Fibroblast of skin of scalp (primary cell): ENCODE measurements at places on chromosomes 4 and X.

DNA sequence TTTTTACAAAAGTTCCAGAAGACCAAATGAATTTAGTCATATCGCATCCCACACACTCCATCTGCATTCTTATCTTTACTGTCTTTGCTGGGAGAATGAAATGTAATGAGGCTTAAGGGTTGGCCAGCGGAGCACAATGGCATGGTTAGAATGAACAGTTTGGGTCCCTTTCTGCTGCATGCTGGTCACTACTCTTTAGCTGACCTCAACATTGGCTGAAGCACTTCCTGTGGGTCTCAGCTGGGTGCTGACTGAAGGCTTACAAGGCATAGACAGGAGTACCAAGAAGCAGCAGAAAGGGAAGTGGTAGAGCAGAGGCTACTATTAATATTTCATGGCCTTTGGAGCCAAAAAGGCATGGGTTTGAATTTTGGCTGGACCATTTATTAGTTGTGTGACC lies 159.4 kb upstream of the GPC4 start:
- DNase-seq: no peak

DNA sequence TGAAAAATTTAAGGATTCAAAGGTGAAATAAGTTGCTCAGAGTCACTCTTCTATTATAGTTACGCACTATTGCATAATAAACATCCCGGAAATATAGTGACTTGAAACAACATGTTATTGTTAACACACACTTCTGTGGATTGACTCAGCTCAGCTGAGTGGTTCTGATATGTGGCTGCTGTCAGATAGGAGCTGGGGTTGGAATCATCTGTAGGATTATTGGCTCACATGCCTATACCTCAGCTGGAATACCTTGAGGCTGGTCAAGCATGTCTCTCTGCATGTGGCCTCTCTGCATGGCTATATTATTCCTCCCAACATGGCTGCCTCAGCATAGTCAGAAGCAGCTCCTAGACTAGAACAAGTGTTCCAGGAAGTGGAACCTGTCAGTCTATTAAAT lies 486.7 kb upstream of the MAGEB2 start:
- no peak for DNase-seq

DNA sequence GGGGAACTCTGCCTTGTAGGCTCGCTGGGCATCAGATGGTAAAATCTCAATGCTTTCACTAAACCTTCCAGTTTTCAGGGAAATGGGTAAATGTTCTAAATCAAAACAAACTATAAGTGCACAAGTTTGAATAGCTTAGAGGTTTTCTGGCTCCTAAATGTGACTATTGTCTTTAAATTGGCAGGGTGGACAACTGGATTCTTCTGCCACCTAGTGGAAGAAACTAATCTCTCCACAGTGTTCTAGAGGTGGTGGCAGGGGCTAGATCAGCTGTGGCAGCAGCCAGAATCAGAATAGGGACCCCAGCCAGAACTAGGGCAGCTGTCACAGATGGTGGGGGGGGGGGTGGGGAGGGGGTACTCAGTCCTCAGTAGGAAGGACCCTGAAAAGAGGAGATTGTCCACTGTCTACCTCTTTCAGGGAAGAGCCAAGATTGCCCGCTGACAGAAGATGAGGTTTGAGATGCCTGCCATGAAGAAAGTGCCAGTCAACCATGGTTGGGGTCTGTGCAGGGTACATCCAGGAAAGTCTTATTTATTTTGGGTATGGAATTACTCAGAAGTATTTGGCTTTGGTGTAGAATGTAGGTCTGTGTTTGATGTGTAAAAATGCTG lies 201.4 kb downstream of the CCNG2 start:
- DNase-seq: peak; percentile 40

- DNase-seq: no peak
Measured at GRCh38 chr4:77665381-77666069, 59.9 kb downstream of the CXCL13 start.

DNA sequence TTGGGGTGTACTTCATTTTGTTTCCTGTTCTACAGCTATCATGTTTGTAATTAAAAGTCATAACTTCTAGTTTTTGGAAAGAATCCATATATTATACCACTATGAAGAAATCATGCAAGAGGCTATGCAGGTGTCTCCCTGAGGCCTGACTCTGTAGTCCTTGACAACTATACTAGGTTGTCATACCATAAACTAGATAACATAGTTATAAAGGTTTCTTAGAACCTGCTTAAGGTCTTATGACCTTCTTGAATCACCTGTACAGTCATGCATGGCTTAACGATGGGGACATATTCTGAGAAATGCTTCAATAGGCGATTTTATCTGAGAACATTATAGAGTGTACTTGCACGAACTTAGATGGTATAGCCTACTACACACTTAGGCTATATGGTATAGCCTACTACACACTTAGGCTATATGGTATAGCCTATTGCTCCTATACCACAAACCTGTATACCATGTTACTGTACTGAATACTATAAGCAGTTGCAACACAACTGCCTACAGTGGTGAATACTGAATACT lies 3.3 kb downstream of the PWWP3B start:
- no peak for DNase-seq

- DNase-seq: no peak
Measured at GRCh38 chr4:173565281-173565680, 35.3 kb upstream of the HAND2 start.

- no peak for DNase-seq
Measured at GRCh38 chrX:139850968-139851367, 81.9 kb downstream of the ATP11C start.

- peak; percentile 4 for DNase-seq
Measured at GRCh38 chrX:76454456-76454927, 27.0 kb downstream of the MAGEE1 start.

GRCh38 chrX:7946960-7947359 lies 19.7 kb upstream of the PNPLA4 start:
- DNase-seq: no peak

- no peak for DNase-seq
Measured at GRCh38 chr4:3284734-3285557, 7.9 kb upstream of the RGS12 start.

- no peak for DNase-seq
Measured at GRCh38 chr4:55218041-55218440, 92.6 kb upstream of the KDR start.

DNA sequence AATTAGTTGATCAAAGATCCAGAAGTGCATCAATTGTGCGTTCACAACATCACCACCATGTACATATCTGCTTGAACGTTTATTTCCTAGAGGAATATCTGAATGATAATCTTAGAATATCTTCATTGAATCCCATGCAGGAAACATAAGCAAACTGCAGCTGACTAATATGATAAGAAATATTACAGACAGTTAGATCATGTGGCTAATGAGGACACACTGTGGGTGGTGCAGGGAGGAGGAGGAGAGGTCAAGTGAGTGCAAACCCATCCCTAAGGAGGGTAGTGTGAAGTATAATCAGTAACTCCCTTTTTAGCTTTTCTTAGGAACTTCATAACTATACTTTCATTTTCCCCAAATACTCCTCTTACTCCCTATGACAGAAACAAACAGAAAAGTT lies 58.3 kb upstream of the HPGD start:
- peak; percentile 14 for DNase-seq

- no peak for DNase-seq
Measured at GRCh38 chr4:173153445-173153844, 15.2 kb upstream of the GALNT7 start.

DNA sequence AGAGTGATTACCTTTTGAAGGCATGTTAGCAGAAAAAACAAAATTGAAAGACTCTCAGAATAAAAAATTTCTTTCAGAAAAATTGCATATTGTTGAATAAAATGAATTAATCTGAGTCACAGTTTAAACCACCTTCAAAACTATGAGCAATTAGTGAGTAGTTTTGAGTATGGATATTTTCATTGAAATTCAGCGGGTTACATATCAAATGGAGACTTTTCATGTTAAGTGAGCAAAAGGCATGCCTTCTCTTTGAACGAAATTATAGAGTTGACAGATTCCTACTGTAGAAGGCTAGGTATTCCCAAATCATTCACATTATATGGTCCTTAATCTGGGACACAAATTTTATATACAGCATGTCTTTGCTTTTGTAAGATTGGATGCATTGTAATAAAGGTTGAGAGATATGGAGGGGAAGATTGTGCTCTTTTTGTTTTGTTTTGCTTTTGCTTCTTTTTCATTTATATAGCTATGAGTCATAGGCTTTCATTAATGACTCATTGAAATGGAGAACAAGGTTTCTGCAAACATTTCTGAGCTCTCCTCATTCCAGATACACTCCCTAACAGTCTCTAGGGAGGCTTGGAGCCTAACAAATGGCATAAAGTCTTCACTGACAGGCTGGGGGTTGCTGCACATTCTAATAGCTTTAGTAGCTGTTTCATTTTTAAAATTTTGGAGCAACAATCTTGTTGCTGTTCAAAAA lies 21.6 kb downstream of the PCDH18 start:
- peak; percentile 99 for DNase-seq

GRCh38 chr4:82758701-82759685 lies 39.6 kb downstream of the SCD5 start:
- DNase-seq: no peak

DNA sequence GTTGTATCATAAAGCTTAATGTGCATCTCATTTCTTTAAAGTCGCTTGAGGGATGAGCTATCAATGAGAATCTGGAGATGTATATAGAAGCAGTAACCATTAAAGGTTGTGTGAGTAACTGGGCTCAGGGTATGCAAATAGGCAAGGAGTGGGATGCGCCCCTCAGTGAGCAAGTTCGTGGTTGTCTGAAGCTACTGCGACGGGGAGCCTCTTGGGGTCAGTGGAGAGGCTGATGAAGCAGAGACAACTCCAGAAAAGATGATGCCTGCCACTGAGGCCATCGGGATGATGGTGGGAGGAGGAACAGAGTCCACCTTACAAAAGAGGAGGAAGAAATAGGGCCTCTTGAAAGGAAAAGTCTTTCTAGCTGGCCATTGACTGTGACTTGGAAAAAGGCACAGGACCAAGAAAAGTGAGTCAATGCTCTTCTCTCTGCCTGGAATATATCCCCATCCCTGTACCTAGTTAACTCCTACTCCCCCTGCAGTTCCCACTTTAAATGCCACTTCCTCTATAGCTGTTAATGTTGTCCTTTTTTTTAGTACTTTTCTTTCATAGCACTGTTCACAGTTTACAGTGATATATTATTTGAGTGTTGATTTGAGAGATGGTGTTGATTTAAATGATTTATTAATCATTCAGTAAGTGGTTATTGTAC lies 51.4 kb upstream of the LSM6 start:
- no peak for DNase-seq

GRCh38 chr4:37815591-37815990 lies 10.9 kb upstream of the PGM2 start:
- no peak for DNase-seq

DNA sequence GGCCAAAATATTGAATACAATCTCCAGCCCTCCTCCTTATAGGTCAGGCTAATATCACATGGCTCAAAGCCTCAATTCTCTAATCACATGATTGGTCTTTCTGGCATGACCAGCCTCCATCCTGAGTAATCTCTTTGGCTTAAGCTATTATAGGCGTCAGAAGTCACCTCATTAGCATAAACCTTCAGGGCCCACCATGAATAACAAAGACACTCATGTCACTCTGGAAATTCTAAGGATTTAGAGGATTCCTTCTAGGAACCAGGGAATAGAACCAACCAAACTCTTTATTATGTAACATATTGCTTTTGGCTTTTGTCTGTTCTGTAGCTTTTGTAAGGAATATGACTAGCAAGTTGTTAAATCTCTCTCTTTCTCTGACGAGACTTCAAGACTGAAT lies 109.2 kb upstream of the IGFBP7 start:
- no peak for DNase-seq

DNA sequence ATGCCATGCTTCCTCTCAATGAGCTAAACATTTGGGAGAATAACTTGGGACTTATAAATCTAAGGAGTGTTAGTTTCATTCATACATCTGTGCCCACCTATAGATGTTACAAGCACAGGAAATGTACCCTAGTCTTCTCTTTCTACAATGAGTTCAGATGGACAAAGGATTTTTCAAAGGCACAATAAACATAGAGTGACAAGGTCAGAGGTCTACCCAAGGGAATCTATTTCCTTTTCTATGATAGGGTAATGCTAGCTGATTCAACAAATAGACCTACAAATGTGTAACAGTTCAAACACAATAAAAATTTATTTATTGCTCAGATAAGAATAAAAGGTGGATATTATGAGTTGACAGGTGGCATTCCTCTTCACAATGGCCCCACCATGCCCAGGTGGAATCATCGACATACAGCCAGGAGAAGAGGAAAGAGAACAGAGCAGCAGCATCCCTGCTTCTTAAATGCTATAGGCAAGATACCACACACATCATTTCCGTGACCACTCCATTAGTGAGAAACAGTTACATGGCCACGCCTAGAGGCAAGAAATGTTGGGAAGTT lies 421.8 kb downstream of the HNRNPD start:
- DNase-seq: no peak

DNA sequence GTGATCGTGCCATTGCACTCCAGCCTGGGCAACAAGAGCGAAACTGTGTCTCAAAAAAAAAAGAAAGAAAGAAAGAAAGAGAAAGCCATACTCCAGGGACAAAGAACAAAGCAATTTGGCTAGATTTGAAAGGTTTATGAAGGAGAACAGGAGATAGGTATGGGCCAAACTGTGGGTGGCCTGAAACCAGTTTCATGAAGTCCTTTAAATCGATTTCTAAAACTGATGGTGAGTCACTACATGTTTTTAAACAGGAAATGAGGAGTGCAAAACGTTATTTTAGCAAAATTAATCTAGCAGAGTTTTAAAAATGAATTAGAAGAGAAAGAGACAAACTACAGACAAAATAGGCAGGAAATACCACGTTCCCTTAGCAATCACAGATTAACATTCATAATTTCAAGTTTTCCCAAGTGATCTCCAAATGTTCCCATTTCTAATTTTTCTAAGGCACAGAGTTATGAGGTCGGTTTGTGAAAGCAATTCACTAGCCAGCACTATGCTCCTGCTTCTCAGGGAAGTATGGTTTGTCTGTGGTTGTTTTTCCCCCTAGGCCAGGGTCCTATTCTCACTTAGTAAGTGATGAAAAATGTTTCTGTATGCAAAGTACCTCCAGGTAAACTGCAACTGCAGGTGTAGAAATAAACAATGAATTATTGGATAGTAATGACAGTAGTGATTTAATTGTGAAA lies 190.6 kb downstream of the PPP3CA start:
- no peak for DNase-seq

- peak; percentile 70 for DNase-seq
Measured at GRCh38 chr4:181569553-181569952, 673.6 kb upstream of the TENM3 start.

DNA sequence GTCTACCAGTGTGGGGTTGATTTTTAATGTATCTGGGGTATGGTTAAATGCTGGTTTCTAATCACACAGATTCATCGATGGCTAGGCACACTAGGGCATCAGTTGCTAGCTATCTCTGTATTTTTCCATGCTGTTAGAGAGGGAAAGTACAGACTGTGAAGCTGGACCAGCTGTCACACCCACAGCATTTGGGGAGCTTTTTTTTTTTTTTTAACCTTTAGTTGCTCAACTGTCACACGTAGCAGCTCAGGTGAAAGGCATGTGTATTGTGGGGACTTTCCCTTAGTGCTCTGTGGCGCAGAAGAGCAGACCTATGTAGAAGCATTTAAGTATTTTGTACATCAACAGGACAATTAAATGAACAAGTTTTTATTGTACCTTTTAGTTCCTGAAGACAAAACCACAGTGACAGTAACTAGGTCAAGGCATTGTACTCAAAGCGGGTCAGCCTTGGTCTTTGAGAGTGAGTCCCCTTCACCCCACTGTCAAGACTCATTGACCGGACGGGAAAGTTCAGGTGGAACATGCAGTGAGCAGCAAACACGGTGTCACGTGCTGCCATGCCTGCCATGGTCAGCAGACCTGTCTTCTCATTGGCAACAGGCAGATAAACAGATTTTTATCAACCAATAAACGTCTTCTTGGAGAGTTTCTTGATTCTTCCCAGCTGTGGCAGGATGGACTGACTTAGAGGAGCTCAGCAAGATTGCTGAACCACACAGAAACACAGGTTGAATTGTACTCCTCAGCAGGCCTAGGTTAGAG lies 65.3 kb downstream of the CASP3 start:
- DNase-seq: no peak
